Placental epithelial cell (primary cell): ENCODE measurements at places on chromosomes 16 and 17. TPM values are rescaled to one million over a fixed set of nuclear protein-coding genes. Genes with fewer than 3 reads are reported as not detected.

Gene NPIPA3
- 0.79 TPM in 1 of 2 replicates, not detected in the other for total RNA-seq

Gene ACBD4
- total RNA-seq: 2.5 and 4.3 TPM in 2 replicates

Gene CLEC19A
- under 0.01 and 0.54 TPM in 2 replicates for total RNA-seq

Gene PRR29
- under 0.01 TPM in 1 of 2 replicates, not detected in the other for total RNA-seq

Gene RPH3AL
- total RNA-seq: 0.79 and 1.8 TPM in 2 replicates

Gene CDT1
- total RNA-seq: 11.6 and 11.8 TPM in 2 replicates

Gene SLFN12L
- total RNA-seq: not detected in 2 replicates

Gene MAP3K14
- 6.1 and 6.7 TPM in 2 replicates for total RNA-seq

Gene LUC7L3
- 36.5 and 37.1 TPM in 2 replicates for total RNA-seq

Gene HOXB7
- 0.65 and 0.79 TPM in 2 replicates for total RNA-seq

Gene LYRM1
- total RNA-seq: 26.7 and 32.2 TPM in 2 replicates

Gene KRTAP1-1
- total RNA-seq: not detected in 2 replicates

Gene CTRB1
- total RNA-seq: not detected in 2 replicates

Gene FNDC8
- total RNA-seq: not detected in 2 replicates

Gene ACTG1
- 3,259 and 11,087 TPM in 2 replicates for total RNA-seq

Gene NPIPA8
- 0.79 TPM in 1 of 2 replicates, not detected in the other for total RNA-seq

Gene MLST8
- total RNA-seq: 24.3 and 82.3 TPM in 2 replicates

Gene LDAF1
- total RNA-seq: 68.2 and 124 TPM in 2 replicates

Gene NDE1
- 21.6 and 22.4 TPM in 2 replicates for total RNA-seq

Gene CACNG5
- total RNA-seq: not detected in 2 replicates
